ENCODE measurements at places on chromosomes 1 and 21.

DNA sequence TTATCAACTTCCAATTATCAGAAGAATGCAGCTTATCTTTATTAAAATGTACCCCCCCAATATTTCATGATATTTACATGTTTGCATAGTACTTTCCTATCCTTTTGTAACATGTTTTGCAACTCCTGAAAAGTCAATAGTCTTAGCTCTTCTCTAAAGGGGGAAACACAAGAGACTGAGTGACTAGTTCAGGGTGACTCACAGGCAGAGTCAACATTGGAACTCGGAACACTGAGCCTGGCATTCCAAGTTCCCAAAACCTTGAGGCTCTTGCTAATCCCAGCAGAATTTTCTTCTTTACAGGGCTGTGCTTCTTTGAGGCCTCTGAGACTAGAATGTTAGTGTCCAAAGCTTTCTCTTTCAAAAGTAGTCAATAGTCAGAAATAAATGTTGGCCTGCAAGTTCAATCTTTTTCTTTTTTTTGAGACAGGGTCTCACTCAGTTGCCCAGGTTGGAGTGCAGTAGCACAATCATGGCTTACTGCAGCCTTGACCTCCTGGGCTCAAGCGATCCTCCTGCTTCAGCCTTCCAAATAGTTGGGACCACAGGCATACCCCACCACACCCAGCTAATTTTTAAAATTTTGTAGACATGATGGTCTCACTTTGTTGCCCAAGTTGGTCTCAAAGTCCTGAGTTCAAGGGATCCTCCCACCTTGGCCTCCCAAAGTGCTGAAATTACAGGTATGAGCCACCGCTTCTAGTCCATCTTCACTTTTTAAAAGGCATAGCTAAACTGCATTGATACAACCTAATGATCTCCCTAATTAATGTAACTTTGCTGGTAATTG is 37.5 kb downstream of the ZNF281 start:
- no peak for DNase-seq

- no peak for DNase-seq
Observed at GRCh38 chr1:199746666-199747384, 280.7 kb upstream of the NR5A2 start.

DNA sequence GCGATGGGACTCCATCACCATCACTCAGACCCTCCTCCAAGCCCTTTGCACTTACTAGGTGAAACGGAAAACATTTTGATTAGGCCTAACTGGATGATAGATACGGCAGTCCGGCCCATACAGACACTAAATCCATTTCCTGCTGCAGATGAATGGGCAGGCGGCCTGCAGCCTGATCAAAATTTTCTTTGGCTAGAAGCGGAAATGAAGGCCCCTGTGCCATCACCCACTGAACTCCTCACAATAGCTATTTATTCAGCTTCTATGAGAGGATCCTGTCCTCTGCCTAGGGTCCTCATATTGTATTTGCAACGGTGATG is 200.5 kb downstream of the OMA1 start:
- no peak for DNase-seq

GRCh38 chr1:167681451-167682098 is 40.2 kb upstream of the MPZL1 start:
- no peak for DNase-seq

All from muscle of back (tissue), 13 donors.